AG08395 (cell line): ENCODE measurements at places on chromosomes 3 and 15.

GRCh38 chr15:71048913-71049675, 66.2 kb upstream of the THSD4 start:
- peak; percentile 77 for DNase-seq

DNA sequence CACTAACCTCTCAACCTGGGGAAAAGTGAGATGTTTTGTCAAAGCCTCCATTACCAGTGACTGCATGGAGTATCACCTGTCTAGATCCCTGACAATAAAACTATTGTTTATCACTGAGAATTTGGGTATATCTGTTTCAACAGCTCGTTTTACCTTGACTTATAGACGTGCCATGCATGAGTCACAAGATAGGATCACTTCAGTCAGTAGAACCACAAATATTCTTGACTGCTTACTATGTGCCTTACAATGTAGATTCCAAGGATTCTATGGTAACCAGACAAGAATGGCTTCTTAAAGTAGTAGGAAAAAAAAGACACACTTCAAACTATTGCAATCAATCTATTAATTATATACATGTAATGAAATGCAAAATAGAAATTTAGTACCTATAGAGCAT, 55.7 kb upstream of the GRM7 start:
- DNase-seq = no peak

DNA sequence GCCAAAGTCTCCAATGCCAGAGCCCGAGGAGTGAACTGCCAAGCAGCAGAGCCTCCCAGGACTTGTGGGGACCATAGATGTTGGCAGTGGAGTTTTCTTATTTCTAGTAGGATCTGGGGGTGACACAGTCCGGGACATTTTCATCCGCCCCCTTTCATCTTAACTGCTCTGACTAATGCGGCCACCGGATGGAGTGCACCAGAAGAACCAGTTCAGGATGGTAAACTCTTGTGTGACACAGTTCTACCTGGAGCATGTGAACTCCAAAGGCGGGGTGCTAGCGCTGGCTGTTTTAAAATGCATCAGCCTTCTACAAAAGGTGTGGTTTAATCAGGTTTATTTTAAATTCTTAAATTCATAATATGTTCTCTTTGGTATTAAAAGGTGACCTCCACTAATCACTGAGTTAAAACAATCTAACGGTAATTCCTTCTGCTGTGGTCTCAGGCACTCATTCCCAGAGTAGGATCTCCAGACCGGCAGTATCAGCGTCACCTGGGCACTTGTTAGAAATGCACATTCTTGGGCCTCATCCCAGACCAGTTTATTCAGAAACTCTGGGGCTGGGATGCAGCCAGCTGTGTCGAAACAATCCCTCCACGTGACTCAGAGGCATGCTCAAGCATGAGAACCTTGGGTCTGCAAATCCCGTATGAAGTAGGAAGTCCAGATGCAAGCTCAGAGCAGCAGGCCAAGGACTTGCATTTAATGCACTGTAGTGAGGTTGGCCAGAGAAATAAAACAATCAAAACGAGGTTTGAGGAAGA, 105.5 kb downstream of the GABRB3 start:
- DNase-seq = no peak

DNA sequence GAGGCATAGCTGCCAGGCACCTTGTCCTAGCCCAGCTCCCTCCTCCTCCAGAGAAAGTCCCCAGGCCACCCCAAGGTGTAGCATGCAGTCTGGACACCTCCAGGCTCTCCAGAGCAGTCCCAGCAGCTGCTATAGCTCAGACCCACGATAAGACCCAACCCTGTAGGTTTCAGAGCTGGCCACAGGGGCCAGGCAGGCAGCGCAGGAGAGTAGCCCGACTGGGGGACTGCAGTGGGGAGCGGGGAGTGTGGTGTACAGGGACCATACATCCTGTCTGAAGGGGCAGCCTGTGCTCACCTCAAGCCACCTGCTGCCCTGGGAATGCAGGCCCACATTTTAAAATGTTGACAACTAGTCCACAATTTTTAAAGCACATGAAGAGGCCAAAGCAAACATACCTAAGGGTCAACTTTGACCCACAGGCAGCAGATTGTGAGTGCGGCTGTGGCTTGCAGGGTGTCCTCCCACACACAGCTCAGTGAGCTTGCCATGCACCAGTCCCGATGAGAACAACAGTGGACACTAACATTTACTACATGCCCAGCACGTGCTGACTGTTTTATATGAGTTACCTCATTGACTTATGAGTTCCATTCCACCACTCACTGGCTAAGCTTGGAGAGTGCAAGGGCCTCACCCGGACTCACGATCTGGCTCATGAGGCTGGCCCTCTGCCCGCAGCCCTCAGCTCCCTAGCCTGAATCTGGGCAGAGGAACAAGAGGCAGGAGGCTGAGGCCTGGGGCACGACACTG, 81.4 kb downstream of the DNAJB8 start:
- peak; percentile 71 for DNase-seq

- peak; percentile 98 for DNase-seq
Observed at GRCh38 chr3:52237657-52238172, 1.2 kb downstream of the TWF2 start.

- DNase-seq = no peak
Observed at GRCh38 chr3:72307438-72308115, 522.6 kb upstream of the PROK2 start.

DNA sequence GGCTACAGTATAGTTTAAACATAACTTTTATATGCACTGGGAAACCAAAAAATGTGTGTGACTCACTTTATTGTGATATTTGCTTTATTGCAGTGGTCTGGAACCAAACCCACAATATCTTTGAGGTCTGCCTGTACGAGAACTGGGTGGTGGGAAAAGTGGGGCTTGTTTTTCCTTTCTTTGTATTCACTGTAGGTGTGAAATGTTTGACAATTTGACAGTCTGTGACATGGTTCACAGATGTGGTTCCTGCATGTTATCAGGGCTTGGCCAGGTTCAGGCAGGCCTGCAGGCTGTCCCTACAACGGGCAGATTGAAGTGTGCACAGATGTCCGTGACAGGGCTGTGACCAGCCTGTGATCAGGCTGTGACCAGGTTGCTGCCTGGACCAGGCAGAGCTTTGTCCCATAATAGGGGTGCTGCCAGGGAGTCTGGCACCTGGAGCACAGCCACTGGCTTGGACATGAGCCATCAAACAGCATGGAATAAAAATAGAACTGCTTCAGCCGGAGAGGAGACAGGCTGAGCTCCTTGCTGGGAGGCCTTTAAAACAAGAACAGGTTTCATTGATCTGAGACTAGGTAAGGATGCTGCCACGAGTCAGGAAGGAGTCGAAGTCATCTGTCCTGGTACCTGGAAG, 61.0 kb downstream of the KLF13 start:
- peak; percentile 56 for DNase-seq

DNA sequence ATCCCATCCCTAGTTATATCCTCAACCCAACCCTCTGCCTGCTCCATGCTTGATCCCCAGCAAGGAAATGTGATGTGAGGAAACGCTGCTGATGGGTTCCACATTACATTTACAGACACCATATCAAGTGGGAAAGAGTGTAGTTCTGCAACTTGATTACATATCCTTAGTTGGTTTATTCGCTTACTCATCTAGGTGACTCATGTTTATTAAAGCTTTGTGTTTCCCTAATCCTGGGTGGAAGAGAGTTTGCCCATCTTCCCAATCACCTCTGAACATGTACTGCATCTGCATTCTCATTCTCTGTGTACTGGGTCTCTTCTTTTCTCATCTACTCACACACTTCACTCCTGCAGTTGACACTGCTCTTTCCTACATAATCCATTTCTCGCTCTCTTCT, 91.7 kb upstream of the PDZRN3 start:
- DNase-seq = peak; percentile 47

DNA sequence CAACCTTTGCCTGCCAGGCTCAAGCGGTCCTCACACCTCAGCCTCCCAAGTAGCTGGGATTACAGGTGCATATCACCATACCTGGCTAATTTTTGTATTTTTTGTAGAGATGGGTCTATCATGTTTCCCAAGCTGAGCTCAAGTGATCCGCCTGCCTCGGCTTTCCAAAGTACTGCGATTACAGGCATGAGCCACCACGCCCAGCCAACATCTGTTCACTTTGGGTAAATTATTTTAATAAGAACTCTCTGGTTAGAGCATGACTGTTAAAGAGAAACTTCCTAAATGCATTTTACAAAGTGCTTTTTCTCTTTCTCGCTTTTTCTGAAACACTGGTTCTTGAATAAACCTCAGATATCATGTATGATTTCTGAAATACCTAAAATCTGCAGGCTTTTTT, 172.5 kb downstream of the PTPRG start:
- DNase-seq = no peak

- peak; percentile 41 for DNase-seq
Observed at GRCh38 chr15:39338251-39338650, 242.6 kb upstream of the THBS1 start.

- no peak for DNase-seq
Observed at GRCh38 chr3:63808633-63809032, 10.5 kb upstream of the C3orf49 start.

GRCh38 chr3:13745636-13746035, 134.2 kb downstream of the WNT7A start:
- DNase-seq = no peak

DNA sequence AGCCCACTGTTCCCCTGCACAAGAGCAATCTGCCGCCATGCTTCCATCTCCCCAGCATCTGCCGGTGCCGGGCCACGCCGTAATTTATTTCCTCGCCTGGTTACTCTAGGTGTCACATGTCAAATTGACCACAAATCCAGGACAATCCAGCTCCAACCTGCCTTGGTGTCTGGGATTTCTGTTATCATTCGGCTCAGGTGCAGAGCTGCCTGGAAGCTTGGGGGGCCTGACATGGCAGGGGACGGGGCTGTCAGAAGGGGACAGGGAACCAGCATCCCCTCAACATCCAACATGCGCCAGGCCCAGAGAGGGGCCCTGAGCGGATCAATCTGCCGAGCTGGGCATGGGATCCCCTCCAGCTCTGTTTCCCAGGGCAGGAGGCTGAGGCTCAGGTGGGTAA, 47.9 kb downstream of the HMCES start:
- no peak for DNase-seq

- no peak for DNase-seq
Observed at GRCh38 chr3:133940536-133940935, 44.9 kb upstream of the RAB6B start.

DNA sequence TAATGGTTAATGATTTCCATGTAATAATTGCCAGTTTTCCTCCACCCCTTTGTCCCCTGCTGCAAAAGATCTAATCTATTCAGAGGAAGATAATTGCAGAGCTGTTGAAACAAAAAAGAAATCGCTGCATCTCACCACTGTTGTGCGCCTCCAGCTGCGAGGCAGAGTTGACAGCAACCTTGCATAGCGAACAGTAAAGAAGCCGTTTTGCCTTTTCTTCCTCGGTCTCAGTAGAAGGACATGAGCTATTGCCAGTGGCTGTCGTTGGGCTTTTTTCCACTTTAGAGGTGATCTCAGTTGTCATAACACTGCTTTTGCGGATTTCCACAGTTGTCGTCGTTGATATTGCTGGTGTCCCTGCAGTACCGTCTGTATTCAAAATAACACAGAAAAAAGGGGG, 314.2 kb downstream of the ZNF385D start:
- DNase-seq = no peak

DNA sequence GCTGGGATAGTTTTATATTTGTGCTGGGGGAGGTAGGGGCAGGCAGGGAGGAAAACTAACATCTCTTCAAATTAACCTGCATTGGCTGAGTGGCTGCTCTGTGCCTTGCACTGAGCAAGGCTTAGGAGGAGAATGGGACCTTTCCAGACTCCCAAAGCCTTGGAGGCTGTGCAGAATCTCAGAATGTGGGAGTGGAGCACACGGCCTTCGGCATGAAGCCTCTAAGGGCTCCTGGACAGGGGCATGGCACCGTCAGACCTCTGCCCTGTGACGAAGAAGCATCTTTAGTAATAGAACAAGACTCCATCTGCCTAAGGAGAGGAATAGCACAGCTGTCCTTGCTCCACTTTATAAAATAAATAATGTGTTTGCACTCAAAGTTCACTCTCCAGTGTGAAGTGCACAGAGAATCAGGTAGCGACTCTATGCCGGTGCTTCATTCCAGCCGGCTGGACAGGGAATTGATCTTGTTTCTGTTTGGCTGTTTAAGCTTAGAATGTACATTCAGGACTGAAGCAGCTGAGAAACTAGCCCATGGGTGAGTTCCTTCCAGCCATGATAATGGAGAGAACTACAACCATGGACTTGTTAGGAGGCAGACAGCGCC, 228.5 kb upstream of the ADAMTS9 start:
- DNase-seq = no peak

DNA sequence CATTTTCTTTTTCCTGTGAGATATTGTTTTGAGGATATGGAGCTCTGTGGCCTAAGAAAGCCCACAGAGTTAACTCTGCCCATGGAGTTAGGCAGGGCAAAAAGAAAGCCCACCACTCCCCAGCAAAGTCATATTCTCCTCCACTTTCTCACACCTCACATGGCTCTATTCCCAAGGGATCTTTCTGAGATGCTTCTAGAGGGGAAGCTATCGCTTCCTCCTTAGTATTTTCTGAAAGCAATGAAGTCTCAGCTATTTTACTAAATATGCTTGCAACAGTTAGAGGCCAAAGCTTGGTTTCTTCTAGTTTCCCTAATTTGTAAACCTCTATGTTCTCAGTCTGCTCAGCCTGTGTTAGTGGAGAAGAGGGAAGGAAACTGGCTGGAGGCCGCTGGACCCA, 80.3 kb upstream of the EOMES start:
- DNase-seq = no peak

DNA sequence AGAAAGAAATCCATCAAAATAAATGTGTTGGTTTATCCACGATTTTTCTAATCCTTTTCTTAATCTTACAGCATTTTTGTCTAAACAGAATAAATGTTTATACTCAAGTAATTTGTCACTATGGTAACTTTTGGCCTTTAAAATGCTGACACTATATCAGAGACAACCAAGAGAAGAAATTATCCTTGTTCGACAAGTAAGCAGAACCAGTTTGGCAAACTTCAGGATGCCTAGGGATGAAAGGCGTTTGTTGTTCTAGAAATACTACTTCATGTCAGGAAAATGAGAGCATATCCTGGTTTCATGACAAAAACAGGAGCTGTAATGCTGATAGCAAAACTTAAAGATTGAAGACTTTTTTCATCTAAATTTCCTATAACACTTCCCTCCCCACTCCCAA, 308.0 kb upstream of the ATP11B start:
- DNase-seq = no peak

DNA sequence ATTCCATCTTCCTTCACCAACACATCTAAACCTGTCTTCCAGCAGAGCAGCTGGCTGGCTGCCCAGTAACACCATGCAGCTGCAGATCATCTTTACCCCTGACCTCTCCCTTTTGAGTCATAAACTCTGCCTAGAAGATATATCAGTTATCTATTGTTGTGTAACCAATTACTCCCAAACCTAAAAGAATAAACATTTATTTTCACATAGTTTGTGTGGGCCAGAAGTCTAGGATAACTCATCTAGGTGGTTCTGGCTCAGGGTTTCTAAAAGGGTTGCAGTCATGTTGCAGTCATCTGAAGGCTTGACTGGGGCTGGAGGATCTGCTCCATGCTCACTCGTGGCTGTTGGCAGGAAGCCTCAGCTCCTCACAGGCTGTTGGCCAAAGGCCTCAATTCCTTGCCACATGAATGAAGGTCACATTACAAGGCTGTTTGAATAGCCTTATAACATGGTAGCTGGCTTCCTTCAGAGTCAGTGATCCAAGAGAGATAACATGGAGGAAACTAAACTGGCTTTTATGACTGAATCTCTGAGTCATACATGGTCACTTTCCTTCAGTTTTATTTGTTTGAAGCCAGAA, 92.8 kb downstream of the GOLIM4 start:
- DNase-seq = no peak
